ENCODE measurements at places on chromosomes 6 and 20.

GRCh38 chr6:30543821-30544220 is 12.5 kb downstream of the GNL1 start:
- DNase-seq: no peak

DNA sequence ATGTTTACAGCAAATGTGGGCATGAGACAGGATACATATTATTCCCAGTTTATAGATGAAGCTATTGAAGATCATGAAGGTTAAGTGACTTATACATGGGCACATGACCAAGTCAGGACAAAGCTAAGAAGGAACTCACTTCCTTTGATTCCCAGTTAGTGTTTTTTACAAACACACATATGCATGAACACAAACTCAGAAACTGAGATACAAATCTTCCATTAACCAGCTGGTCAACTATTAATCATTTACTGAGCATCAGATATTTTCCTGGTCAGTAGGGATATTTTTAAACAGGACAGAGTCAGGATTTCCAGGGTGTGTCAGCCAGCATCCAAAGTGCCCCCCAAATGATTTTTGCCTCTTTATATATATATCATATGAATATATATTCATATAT is 222.2 kb downstream of the OGFRL1 start:
- DNase-seq: no peak

GRCh38 chr6:17565399-17565798 is 34.7 kb upstream of the FAM8A1 start:
- DNase-seq: no peak

- no peak for DNase-seq
These were observed 44.4 kb downstream of the CDS2 start for GRCh38 chr20:5171064-5171789.

DNA sequence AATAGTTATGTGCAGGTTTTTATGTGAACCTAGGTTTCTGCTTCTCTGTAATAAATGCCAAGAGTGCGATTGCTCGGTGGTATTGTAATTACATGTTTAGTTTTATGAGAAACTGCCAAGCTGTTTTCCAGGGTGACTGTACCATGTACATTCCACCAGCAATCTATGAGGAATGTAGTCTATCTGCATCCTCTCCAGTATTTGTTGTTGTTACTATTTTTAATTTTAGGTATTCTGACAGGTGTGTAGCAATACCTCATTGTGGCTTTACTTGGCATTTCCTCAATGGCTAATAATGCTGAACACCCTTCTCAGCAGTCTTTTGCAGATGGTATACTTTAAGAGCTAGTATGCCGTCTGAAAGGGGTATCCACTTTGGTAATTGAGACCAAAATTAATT is 142.1 kb downstream of the BMP2 start:
- DNase-seq: no peak

DNA sequence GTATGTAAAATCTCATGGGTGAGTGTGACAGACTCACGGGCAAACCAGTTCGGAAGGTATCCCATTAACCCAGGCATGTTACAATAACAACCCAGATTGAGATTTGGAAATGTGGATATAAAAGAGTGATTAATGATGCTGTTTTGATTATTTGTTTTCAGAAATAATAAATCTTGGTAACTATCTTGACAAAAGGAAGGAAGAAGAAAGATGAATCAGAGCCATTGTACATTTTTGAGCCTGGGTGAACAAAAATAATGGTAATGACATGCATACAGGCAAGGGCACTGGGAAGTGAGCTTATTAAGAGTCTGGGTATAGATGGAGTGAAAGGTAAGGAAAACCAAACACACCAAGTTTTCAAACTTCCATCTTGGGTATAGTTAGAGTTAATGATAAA is 862.0 kb downstream of the PHF3 start:
- no peak for DNase-seq

GRCh38 chr6:37306624-37307222 is 47.1 kb upstream of the RNF8 start:
- no peak for DNase-seq

DNA sequence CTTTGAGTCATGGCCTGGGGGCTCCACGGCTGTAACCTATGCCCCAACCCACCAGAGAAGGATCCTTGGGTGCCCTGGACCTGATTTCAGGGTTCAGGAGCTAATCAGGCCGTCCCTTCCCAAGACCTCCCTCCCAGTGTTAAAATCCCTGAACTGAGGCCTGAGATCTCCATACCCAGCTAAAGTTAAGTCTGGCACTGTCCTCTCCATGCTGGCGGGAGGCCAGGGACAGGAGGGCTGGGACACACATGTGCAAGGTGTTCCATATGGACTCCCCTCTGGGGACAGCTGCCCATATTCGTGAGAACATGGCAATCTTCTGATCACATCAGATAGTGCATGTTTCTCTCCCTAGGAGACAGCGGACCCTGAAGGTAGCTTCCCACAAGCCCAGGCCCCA is 11.5 kb upstream of the TREML4 start:
- no peak for DNase-seq

All from D721Med (cell line).